Activated naive CD4-positive, alpha-beta T cell (primary cell): ENCODE measurements at places on chromosomes 5 and 9.

GRCh38 chr9:89811356-89811755 lies 206.5 kb downstream of the GADD45G start:
- DNase-seq, result no peak

GRCh38 chr5:95892784-95893354 lies 68.8 kb downstream of the ELL2 start:
- no peak for DNase-seq

- DNase-seq, result no peak
Observed at GRCh38 chr5:157732596-157733262, 1.5 kb downstream of the THG1L start.

GRCh38 chr9:127612939-127613582 lies 984 bp downstream of the STXBP1 start:
- peak; percentile 13 for DNase-seq

DNA sequence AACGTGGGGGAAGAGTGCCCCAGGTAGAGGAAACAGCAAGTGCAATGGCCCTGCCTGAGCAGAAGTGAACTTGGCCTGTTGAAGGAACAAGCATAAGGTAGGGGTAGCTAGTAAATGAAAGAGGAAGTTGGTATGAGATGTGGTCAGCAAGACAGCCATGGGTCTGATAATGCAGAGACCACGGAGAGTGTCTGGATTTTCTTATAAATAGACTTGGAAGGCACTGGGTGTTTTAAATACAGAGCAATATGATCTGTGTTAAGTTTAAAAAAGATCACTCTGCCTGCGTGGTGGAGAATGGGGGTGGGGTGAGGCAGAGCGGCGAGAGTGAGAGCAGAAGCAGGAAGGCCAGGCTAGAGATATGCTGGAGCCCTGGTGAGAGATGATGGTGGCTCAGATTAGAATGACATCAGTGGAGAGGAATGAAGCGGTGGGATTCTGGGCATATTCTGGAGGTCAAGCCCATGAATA lies 4.2 kb downstream of the ADAM19 start:
- no peak for DNase-seq

GRCh38 chr9:28668158-28668557 lies 1094.9 kb upstream of the C9orf72 start:
- no peak for DNase-seq

DNA sequence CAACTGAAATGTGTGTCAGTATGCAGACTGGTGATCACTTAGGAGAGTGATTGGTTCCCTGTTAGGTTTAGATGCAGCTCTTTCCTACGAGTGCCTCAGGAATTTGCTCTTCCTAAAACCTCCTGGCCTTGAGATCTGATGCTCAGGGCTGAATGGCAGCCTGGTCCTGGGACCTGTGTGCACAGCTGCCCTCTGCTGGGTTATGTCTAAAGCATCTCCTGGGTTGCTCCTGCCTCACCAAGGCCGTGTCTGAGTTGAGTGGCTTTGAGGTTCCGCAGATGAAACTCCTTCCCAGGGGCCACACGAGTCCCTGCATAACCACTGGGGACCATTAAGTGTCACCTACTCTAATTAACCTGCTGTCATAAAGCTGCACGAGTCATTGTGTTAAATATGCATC lies 59.5 kb downstream of the MVB12B start:
- no peak for DNase-seq

- no peak for DNase-seq
Observed at GRCh38 chr9:123940721-123941523, 11.0 kb upstream of the DENND1A start.

DNA sequence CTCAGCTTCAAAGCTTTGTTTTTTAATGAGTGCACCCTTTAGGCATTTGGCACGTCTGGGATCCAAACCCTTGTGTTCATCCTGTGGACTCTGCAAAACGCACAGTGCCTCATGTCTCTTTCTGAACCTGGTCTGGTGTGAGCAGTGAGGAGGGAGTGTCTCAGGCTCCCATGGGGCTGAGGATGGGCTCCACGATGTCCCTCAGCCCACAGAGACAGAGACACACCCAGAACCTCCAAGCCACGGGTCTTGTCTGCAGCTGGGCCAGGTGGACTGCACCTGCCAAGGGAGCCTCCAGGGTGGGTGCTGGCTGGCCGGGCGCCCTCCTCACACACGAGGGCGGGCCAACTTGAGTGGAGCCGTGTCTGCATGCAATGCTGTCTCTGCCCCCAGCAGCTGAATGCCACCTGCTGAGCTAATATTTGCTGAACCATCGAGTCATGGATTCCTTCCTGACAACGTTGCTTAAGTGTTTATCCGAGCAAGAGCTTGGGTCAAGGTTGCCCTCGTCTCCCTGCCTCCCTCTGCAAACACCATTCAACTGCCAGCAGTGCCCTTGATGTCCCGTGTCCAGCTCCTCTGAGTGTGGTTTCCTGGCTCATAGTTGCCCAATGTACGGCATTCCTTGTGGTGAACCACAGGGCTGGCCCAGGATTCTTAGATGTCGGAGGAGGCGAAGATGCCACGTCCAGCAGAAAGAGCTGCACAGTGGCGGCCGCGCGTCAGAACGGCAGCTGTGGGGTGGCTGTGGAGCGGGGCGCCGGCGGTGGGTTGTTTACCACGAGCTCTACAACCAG lies 31.4 kb upstream of the LPCAT1 start:
- DNase-seq, result no peak

DNA sequence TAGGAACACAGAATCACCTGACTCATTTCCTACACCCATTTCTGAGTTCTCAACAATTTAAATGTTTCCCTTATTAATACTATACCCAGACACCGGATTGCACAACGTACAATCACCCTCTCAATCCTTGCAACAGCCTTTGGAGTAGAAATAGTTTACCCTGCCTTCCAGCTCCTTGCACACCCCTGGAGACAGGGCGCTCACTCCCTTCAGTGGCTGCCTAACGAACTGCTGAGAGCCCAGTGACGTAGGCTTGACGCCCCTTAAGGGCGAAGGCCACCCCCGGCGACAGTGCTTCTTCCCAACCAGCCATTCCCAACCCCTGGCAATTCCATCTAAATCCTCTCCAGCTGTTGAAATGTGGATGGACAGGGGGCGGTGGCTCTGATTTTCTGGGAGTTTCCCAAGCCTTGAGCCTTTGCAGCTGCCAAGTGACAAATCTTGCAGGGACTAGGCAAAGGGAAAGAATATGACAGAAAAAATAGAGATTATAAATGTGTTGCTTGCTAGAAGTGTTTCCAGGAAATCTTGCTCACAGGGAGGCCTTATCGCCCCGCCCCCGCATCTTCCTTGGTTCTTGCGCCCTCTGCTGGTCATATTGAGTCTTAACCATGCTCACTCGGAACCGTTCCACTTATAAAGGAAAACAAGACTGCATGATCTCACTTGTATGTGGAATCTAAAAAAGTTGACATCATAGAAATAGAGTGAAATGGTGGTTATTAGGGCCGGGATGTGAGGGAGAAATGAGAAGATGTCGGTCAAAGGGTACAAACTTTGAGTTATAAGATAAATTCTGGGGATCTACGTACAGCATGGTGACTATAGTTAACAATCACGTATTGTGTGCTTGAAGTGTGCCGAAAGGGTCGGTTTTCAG lies 7.6 kb upstream of the BARX1 start:
- DNase-seq, result peak; percentile 40

- DNase-seq, result no peak
Observed at GRCh38 chr5:153618867-153619266, 128.4 kb downstream of the GRIA1 start.

DNA sequence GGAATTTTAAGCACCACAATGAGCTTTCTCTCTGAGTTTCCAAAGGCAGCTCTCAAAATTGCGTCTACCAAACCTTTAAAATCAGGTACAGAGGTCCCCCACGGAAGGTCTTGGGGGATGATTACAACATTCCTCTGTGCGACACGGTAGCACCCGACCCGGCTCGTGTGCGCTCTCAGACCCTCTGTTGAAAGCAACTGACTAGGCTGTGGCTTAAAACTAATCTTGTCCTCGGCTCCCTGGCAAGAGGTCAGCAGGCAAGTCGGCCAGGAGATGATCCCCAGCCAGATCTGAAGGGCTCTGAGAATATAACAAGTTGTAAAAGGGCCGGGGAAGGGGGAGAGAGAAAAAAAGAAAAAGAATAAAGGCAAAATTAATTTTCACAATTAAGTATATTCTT lies 92.6 kb upstream of the LMX1B start:
- no peak for DNase-seq

DNA sequence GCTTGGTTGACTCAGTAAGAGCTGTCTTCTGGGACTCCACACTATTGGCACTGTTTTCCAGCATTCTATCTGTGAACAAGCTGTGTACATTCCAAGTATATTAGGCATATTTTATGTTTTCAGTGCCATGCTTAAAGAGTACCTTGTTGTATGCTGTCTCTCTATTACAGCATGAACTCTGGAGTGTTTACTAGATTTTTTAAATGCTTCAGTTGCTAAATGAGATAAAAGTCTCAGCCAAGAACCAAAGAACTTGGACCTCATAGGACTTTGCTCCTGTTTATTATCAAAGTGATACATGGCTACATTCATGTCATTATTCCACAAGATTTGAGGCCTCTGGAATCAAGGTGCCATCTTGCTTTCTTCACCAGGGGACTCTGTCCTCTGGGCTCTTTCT lies 167.2 kb downstream of the C9orf152 start:
- no peak for DNase-seq

- DNase-seq, result no peak
Observed at GRCh38 chr5:60632153-60632552, 67.8 kb downstream of the DEPDC1B start.

DNA sequence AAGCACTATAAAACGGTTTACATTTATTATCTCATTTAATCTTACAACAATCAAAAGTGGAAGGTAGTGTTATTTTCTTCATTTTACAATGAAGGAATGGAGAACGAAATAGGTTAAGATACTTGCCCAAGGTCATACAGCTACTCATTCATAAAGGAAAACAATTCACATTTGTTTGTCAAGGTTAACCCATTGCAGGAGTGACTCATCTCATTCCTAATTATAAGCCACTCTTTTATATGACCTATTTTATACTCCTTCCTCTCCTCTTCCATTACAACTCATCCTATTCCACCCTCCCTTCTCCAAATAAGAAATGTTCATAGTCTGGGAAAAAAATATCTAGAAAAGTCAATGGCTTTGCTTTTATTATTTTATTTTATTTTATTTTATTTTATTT lies 29.6 kb downstream of the CRHBP start:
- DNase-seq, result no peak

DNA sequence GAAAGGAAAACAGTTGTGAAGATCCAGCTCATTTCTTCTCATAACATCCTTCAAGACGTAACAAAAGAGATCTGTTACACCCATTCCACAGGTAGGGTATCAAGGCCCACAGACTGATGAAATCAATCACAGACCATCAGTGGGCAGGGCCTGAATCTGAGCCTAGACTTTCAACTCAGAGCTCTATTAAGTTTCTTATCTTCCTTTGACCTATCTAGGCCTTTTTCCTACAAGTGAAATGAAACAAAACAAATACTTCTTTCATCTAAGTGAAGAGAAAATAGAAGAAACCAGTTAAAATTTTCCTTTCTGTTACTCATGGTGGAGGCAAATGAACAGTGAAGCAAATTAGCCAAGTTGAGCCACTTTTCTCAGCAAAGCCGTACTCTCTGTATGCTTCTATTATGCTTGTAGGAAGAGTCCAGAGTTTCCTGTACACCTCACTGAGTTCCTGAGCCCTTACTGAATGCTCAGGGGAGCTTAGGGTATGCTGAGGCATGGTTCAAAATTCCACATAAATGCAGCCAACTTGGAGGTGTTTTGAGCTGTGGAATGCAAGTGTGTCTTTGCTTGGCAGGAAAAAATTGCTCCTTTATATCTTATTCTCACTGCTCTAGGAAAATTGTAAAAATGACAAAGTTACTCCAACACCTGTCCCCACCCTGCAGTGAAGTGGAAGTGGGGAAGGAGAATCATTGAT lies 91.9 kb downstream of the FEM1C start:
- DNase-seq, result no peak

DNA sequence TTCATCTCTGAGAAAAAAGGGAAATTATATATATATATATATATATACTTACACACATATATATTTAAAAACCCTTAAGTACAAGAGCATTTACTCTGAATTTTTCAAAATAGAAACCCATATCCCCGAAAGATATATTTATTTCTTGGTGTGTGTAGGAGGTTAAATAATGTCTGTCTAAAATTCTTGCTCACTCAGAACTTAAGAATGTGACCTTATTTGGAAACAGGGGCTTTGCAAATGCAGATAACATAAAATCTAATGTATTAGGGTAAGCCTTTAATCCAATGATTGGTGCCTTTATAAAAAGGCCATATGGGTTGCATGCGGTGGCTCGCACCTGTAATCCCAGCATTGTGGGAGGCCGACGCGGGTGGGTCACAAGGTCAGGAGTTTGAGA lies 517.3 kb upstream of the TLE4 start:
- no peak for DNase-seq

- no peak for DNase-seq
Observed at GRCh38 chr5:100448111-100448528, 87.1 kb upstream of the FAM174A start.

DNA sequence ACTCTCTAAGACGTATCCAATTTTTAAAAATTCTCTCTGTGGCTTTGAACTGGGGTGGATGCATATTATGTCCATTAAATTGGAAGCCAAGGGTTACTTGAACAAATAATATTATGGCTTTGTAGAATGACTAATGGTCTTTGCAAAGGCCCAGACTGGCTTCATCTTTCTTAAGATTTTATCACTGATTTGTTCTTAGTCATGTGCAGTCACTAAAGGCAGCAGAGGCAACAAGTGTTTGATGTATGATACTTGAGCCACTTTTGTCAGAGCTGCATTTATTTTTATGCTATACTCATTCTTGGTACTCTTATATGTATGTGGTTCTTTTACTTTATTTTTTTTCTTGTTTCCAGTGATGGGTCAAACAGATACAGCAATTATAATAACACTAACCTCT lies 152.2 kb downstream of the NR2F1-AS1 start:
- no peak for DNase-seq

- DNase-seq, result no peak
Observed at GRCh38 chr9:70959366-70959765, 162.1 kb downstream of the TRPM3 start.

GRCh38 chr5:154242964-154243376 lies 52.4 kb downstream of the GALNT10 start:
- DNase-seq, result no peak

DNA sequence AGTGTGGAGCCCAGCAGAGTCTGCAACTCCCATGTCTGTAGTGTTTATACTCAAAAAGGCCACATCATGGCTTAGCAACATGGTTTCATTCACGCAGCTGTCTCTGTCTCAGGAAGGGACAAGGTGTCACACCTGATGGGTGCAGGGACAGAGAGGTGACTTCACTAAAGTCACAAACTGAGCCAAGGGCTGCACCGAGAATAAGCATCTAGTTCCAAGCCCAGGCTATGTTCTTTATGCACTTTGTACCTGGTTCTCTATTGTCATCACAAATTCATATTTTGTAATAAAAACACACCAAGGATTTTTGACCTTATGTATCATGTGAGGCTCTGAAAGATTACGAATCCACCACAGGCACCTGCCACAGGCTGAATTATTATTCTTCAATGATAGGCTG lies 64.9 kb upstream of the STK32A start:
- no peak for DNase-seq

GRCh38 chr9:17905366-17905765 lies 326.5 kb downstream of the SH3GL2 start:
- DNase-seq, result no peak

- no peak for DNase-seq
Observed at GRCh38 chr5:68178579-68178978, 37.0 kb upstream of the PIK3R1 start.
